ENCODE measurements at places on chromosomes 5 and 9. TPM values are rescaled to one million over a fixed set of nuclear protein-coding genes. Genes with fewer than 3 reads are reported as not detected.

Gene ADAMTSL2
- total RNA-seq: not detected

Gene CYLC2
- total RNA-seq: not detected

Gene AQP7
- 0.09 TPM for total RNA-seq

Gene PKD2L2
- total RNA-seq: not detected

Gene P4HA2
- 293 TPM for total RNA-seq

Gene CSF2
- not detected for total RNA-seq

Gene GARIN3
- total RNA-seq: not detected

Gene TEK
- total RNA-seq: 3.8 TPM

Gene PCDHB12
- total RNA-seq: 0.18 TPM

Gene FOXD1
- 0.74 TPM for total RNA-seq

Gene NFIB
- 111 TPM for total RNA-seq

Gene UAP1L1
- total RNA-seq: 12.7 TPM

Gene ANXA2R
- total RNA-seq: 3.4 TPM

Gene BBLN
- 37.4 TPM for total RNA-seq

Gene DBH
- total RNA-seq: not detected

Gene SLC6A18
- total RNA-seq: not detected

Data from fibroblast of the aortic adventitia (primary cell).